ENCODE measurements at places on chromosomes 5 and 9.

DNA sequence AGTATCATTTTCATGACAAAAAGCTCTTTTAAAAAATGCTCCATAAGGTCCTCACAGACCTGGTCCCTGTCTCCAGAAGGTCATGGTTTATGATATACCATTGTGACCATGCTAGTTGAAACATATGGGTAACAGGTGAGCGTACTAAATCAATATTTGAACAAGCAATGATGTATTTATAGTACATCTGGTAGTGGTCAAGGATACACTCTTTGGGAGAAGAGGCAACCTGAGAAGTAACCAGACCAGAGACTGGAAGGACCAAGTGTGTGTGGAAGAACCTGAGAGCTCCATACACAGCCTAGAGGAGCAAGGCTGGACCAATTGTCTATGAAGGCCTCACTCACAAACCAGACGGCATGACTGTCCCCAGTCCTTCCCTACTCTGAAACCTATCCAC lies 55.1 kb downstream of the LHFPL2 start:
- DNase-seq: no peak

DNA sequence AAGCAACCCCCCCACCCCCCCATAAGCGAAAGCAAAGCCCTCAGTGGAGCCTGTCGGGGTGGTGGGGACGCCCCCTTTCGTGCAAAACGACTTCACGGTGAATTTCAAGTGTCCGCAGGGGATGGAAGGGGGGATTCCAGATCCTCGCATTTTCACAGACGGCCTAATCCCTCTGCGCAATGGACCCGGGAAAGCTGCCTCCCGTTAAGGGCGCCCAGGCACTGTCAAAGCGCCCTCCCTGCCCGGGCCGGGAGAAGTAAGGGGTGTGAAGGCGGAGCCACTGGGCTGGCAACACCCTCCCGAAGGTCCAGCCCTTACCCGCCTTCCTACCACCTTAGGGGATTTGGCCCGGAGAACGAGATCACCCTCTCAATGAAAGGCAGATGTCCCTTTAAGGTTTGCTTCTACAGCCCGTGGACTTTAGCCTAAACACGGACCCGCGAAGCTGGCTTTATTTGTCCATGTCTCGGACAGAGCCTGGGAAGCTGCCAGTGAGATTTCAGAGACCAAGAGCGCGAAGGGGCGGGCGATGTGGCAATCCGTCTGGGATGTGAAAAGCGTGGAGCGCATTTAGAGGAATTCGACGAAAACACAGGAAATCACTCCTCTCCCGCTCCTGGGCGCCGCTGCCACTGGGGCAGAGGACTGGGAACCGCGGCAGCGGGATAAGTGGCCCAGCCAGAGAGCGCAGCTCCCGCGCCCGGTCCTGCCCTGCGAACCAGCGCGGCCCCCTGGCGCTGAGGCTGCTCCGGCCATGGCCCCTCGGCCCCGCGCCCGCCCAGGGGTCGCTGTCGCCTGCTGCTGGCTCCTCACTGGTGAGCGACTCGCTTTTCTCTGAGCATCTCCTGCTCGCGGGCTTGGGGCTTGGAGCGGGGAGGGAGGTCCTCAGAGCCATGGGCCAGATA lies at the start of the genes ITGA1 and PELO:
Gene ITGA1 (plus strand): TSS at position 317 of the 905 bp plus-strand sequence. CDS start 438 bp downstream, at position 755.
Gene PELO (plus strand): TSS at position 317 of the 905 bp plus-strand sequence. CDS start 12,479 bp downstream, outside the sequence.
- peak; percentile 41 for DNase-seq

DNA sequence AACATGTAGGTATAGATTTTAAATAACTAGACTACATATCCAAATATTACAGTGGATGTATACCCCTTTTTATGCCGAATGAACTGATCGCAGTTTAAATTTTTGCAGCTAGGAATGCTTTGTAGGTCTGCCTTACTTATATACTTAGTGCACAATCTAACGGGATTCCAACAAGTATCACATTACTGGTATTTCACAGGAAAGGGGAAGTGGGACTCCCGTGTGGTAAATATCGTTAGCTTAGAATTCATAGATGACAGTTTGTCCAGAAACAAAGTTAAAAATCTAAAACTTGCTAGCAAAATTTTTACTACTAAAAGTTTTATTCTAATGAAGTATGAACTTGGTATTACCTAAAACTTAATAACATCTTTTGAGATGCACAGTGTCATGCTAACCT lies 193.5 kb upstream of the TLX3 start:
- DNase-seq: no peak

DNA sequence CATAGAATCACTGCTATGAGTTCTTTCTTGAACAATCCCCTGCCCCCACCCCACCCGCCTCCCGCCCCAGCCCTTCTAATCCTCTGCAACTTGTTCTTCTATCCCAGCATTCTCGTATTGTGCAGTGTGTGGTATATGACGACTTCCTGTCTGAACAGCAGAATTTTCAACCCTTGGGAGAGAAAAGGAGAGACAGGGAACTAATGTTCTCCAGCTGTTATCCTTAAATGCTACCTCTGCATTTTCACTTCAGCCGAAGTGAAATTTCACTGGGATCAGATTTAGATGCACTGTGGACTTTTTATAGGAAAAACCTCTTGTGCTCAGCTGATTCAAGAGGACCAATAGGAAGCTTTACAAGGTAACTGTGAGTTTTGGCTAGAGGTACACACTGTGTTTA lies 2.2 kb downstream of the FBXL7 start:
- no peak for DNase-seq

DNA sequence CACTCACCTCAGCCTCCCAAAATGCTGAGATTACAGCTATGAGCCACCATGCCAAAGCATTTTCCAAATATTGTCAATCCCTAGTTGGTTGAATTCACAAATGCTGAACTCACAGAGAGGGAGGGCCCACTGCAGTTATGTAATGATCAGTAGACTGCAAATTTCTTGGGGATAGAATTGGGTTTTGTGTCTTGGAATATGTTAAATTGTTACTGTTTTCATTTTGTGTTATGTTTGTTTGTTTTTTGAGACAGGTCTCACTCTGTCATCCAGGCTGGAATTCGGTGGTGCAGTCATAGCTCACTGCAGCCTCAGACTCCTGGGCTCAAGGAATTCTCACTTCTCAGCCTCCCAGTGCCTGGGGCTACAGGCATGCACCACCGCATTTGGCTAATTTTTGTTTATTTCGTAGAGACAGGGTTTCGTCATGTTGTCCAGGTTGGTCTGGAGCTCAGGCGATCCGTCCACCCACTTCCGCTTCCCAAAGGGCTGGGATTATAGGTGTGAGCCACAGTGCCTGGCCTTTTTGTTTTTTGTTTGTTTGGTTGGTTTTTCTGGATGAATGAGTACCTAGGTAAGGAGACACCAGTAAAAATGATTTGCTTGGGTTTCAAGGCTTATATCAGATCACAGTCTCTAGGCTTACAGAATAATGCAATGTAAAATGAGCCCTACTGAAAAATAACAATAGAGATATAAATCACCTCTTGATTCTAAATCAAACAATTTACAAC lies 31.5 kb upstream of the LMNB1 start:
- DNase-seq: no peak

DNA sequence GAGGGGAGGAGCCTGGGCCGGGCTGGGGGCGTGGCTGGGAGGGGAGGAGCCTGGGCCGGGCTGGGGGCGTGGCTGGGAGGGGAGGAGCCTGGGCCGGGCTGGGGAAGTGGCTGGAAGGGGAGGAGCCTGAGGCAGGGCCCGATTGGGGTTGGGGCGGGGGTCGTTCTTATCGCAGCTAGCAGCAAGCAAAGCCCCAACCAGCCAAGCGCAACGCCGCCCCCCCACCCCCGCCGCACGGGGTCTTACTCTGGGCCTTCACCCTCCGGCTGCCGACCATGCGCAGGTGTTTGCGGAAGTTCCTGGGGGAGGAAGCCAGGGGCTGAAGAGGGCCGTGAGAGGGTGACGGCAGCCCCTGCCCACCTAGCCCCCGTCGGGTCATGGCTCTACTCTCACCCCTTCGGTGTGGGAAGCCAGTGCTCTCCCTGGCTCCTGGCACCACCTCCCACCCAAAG lies 5.0 kb downstream of the NSMF start:
- no peak for DNase-seq

GRCh38 chr5:58016877-58017276 lies 443.0 kb downstream of the PLK2 start:
- DNase-seq: no peak

DNA sequence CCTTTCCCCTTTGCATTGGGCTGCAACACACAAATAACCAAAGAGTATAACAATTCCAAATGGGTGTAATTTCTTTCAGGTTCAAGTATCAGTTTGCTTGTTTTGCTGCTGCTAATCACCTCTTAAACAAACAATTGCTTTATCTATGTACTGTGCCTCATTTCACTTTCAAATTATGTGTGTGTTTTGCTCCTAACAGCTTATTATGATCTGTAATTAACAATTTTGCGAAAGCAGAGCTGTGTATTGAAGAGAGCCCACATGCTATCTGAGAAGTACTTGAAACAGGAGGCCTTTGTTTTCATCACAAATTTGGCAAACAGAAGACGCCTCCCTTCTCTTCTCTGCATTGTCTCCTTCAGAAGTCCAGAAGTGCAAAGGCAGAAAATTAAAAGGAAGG lies 312.0 kb downstream of the TLE1 start:
- no peak for DNase-seq

DNA sequence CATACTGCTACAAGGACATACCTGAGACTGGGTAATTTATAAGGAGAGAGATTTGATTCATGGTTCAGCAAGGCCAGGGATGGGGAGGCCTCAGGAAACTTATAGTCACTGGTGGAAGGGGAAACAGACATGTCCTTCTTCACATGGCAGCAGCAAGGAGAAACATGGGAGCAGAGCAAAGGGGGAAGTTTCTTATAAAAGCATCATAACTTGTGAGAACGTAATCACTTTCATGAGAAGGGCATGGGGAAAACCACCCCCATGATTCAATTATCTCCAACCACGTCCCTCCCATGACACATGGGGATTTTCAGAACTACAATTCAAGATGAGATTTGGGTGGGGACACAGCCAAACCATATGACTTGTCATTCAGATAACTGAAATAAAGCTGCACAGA lies 100.9 kb downstream of the ST8SIA4 start:
- no peak for DNase-seq

- peak; percentile 22 for DNase-seq
Measured at GRCh38 chr9:33263131-33264002, 1.1 kb downstream of the BAG1 start.

- DNase-seq: peak; percentile 84
Measured at GRCh38 chr9:132216861-132217619, 55.2 kb downstream of the NTNG2 start.

Data from inflammatory macrophage treated with lipopolysaccharide for 1 hour (primary cell).